Pulmonary artery endothelial cell (primary cell): ENCODE measurements at places on chromosomes 1 and 21. TPM values are rescaled to one million over a fixed set of nuclear protein-coding genes. Genes with fewer than 3 reads are reported as not detected.

GRCh38 chr1:221315330-221315729 lies 426.6 kb downstream of the DUSP10 start:
- no peak for DNase-seq

DNA sequence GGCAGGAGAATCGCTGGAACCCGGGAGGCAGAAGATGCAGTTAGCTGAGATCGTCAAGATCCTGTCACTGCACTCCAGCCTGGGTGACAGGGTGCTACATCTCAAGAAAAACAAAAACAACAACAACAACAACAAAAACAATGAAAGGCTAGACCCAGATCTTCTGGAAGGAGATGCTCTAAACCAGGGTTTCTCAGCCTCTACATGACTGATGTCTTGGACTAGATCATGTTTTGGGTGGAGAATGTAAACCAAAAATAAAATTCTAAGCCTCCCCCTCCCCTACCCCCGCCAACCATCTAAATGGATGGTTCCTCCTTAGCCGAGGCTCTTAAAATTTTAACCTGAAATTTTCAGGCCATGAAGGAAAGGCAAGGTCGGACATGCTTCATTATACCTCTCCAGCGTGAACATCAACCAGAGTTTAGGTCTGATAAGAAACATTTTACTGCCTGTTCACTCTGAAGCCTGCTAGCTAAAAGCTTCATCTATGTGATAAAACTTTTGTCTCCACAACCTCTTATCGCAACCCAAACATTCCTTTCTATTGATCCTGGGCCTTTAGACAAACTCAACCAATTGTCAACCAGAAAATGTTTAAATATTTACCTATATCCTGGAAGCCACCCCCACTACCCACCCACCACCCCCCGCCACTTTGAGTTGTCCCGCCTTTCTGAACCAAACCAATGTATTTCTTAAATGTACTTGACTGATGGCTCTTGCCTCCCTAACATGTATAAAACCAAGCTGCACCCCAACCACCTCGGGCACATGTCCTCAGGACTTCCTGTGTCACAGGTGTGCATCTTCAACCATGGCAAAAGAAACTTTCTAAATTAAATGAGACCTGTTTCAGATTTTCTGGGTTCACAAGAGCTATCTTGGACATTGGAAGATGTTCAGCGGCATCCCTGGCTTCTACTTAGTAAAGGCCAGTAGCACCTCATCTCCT lies 1.9 kb upstream of the CAPN2 start:
- DNase-seq: no peak

GRCh38 chr1:43968348-43968948 lies 1.4 kb upstream of the DPH2 start:
- DNase-seq: no peak

GRCh38 chr1:73832276-73833181 lies 365.4 kb downstream of the LRRIQ3 start:
- no peak for DNase-seq

DNA sequence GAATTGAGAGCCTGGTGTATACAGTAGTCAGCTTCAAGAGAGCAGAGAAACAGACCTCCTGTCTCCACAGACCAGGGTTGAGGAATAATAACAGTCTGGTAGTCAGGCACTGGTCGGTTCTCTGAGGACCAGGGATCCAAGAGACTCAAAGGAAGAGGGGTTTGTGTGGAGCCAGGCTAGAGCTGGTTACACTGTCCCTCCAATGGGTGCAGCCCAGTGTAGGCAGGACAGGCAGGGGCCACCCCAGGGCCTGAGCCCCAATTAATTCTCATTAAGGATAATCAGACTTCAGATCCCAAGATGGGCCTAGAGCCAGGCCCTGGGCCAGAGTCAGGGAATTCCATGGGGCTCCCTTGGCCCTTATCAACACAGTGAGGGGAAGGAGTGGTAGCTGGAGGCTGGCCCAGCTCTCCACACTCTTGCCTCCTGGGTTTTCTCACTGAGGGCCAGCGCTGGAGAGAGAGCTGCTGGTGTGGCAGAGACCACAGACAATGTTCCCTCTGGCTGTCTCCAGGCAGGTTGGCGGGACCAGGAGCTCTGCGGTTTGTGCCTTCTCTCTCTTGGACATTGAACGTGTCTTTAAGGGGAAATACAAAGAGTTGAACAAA lies 9.1 kb downstream of the SEMA4A start:
- no peak for DNase-seq

- no peak for DNase-seq
These were observed 212.7 kb downstream of the PTBP2 start for GRCh38 chr1:96934282-96934681.

Gene LRRC53
- total RNA-seq: not detected in 2 replicates

Gene TRPM2
- total RNA-seq: not detected in 2 replicates
